Articular chondrocyte of knee joint (primary cell): ENCODE measurements at places on chromosomes 3 and 15. TPM values are rescaled to one million over a fixed set of nuclear protein-coding genes. Genes with fewer than 3 reads are reported as not detected.

TMEM108 gene
- total RNA-seq: under 0.01 TPM in 1 of 2 replicates, not detected in the other

USP50 gene
- total RNA-seq: 0.54 and 2.0 TPM in 2 replicates

CTXN2 gene
- total RNA-seq: not detected in 2 replicates

SCN5A gene
- under 0.01 TPM in 2 replicates for total RNA-seq

DNASE1L3 gene
- total RNA-seq: 0.13 and 0.43 TPM in 2 replicates

FMN1 gene
- 3.4 and 6.3 TPM in 2 replicates for total RNA-seq

GABRR3 gene
- not detected in 2 replicates for total RNA-seq

CCDC9B gene
- 8.5 and 12.5 TPM in 2 replicates for total RNA-seq

CPB1 gene
- total RNA-seq: 0.54 TPM in 1 of 2 replicates, not detected in the other

PTX3 gene
- total RNA-seq: 174 and 549 TPM in 2 replicates

GNL3 gene
- 130 and 144 TPM in 2 replicates for total RNA-seq

GP9 gene
- not detected in 2 replicates for total RNA-seq

NOX5 gene
- 0.22 and 0.26 TPM in 2 replicates for total RNA-seq

CHRNA3 gene
- not detected in 2 replicates for total RNA-seq

DLEC1 gene
- total RNA-seq: 0.26 and 0.54 TPM in 2 replicates
